Osteoblast (primary cell): ENCODE measurements at places on chromosomes 4 and X.

DNA sequence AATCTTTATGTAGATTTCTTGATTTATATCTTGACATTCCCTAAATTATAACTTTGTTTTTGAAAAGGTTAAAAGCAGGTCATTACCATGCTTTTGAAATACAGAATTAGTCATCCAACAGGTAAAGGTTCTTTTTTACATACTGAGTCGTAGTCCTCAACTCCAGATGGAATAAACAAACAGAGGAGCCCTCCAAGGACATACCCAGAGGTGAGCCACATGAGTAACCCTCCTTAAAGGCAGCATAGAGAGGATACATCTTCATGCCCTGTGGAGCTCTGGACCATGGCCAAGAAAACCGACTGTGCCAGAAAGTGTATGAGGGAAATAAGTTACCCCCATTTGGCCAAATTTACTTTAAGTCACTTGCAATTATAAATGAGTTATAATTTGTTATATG lies 95.3 kb upstream of the MCF2 start:
- DNase-seq, result no peak

GRCh38 chrX:9644335-9644734 lies 121.3 kb downstream of the GPR143 start:
- no peak for DNase-seq

DNA sequence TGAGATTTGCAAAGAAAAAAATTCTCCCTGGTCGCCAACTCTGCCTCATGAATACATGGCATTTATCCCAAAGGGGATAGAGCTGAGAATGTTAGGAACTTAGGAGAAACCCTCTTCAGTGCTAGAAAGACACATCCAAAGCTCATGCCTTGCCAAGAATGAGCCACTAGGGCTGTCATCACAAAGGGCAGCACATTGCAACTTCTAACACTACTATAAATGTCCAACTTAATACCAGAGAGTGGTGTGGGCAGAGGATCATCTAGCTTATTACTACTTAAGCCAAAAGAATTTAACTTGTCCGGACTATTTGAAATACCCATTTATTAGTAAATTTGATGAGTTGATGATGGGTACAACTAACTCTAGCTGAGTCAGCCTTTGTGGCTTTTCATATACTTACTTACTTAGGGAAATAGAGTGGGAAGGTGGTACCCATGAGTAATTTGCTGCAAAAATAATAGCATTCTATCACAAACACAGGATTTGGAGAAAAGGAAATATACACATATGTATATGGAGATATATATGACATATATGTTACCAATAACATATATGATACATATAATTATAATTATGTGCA lies 66.3 kb upstream of the GAB1 start:
- peak; percentile 57 for DNase-seq

GRCh38 chrX:50613846-50614245 lies 143.2 kb upstream of the DGKK start:
- DNase-seq, result no peak
